CD4-positive, alpha-beta T cell treated with Interleukin-21 for 1 hour (primary cell): ENCODE measurements at places on chromosomes 12 and 14.

GRCh38 chr14:22184157-22184829 lies 404.7 kb downstream of the DAD1 start:
- DNase-seq: no peak

DNA sequence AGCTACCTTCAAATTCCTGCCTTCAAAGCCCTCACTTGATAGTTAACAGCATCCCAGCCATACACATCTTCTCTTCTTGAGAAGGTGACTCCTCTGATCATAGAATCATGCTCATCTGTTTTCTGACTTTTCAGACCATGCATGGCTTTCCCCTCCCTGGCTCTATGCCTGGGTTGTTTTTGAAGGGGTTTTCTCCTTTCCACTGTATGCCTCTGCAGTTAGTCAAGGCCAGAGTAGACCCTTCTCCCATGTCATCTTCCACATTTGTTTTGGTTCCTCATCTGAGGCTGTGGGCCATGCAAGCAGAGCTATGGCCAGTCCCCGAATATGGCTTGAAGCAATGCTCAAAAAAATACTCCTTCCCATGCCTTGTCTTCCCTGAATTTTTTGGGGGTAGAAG lies 14.3 kb upstream of the MCRS1 start:
- no peak for DNase-seq

GRCh38 chr12:31899109-31899508 lies 60.1 kb upstream of the RESF1 start:
- DNase-seq: no peak

GRCh38 chr14:30582376-30582775 lies 23.4 kb downstream of the G2E3 start:
- no peak for DNase-seq

GRCh38 chr12:23127701-23128100 lies 502.7 kb downstream of the ETNK1 start:
- DNase-seq: no peak

GRCh38 chr14:67926821-67927220 lies 107.2 kb downstream of the RAD51B start:
- DNase-seq: no peak

DNA sequence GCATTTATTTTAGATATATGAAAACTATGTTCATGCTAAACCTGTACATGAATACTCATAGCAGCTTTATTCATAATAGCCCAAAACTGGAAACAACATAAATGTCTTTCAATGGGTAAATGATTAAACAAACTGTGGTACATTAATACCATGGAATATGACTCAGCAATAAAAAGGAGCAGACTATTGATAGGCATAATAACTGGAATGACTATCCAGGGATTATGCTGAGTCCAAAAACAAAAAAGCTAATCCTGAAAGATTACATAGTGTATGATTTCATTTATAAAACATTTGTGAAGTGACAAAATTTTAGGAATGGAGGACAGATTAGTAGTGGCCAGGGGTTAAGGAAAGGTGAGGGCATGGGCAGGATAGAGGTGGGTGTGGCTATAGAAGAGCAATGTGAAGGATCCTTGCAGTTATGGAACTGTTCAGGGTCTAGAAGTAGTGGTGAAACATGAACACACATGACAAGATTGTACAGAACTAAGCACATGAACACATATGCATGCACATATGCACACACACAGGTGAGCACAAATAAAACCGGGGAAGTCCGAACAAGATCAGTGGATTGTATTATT lies 61.1 kb upstream of the CDKN3 start:
- no peak for DNase-seq

DNA sequence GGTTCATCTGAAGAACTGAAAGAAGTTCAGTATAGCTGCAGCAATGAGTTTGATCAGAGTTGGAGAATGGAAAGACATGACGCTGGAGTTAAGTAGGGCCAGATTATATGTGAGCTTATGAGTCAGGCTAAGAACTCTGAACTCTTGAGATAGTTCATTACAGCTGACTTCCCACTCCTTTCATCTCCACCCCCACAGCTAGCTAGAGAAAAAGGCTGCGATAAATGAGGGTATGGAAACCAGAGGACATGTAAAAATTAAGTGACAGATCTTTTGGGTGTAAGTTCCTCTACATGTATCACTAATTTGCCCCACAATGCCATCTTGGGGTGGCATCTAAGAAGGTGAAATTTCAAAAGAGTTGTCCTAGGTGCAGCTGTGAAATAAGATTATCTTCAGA lies 28.6 kb downstream of the PYM1 start:
- no peak for DNase-seq

GRCh38 chr14:61213191-61213621 lies 67.9 kb downstream of the TMEM30B start:
- DNase-seq: no peak

DNA sequence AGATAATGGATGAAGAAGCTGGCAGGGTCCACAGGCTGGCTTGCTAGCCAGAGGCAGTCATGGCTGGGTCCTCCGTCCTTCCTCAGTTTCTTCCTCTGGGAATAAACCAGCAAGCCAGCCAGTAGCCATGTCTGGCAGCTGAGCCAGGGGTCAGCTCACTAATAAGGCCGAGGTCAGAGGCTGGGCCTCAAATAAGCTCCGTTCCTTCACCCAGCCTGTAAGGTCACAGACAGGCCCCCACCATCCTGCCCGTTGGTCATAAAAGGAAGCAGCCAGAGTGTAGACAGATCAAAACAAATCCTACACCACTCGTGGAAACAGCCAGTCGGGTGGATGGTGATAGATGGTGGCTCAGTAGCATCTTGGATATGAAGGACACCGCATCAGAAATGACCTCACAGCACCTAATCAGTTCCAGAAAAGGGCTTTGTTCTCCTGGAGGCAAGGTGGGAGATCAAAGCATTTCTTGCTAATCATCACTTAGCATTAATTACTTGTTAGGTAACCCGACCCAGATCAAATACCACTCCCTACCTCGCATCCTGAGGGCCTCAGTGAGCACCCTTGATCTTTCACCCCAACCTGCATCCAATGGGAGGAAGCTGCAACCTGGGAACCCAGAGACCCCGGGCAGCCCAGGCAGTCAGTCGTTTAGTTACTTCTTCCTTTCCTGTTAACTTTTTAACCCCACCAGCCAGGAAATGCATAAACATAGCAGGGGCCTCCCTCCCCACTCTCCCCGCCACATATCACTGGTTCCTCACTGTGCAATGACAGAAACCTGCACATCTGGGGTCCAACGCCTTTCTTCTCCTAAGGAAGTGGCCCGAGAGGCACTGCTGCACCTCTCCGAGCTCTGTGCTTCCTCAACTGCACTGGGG lies 90.2 kb downstream of the KDM2B start:
- DNase-seq: no peak

GRCh38 chr14:32352631-32353030 lies 23.5 kb downstream of the AKAP6 start:
- no peak for DNase-seq

GRCh38 chr14:32005628-32006027 lies 71.5 kb upstream of the ARHGAP5 start:
- DNase-seq: no peak

GRCh38 chr14:105201925-105202513 lies 20.9 kb upstream of the NUDT14 start:
- peak; percentile 30 for DNase-seq

GRCh38 chr12:103986829-103987228 lies 21.2 kb downstream of the TDG start:
- no peak for DNase-seq

- DNase-seq: no peak
Observed at GRCh38 chr12:51085757-51086156, 2.4 kb upstream of the CSRNP2 start.

- DNase-seq: no peak
Observed at GRCh38 chr12:2722806-2723205, 72.0 kb upstream of the FKBP4 start.

DNA sequence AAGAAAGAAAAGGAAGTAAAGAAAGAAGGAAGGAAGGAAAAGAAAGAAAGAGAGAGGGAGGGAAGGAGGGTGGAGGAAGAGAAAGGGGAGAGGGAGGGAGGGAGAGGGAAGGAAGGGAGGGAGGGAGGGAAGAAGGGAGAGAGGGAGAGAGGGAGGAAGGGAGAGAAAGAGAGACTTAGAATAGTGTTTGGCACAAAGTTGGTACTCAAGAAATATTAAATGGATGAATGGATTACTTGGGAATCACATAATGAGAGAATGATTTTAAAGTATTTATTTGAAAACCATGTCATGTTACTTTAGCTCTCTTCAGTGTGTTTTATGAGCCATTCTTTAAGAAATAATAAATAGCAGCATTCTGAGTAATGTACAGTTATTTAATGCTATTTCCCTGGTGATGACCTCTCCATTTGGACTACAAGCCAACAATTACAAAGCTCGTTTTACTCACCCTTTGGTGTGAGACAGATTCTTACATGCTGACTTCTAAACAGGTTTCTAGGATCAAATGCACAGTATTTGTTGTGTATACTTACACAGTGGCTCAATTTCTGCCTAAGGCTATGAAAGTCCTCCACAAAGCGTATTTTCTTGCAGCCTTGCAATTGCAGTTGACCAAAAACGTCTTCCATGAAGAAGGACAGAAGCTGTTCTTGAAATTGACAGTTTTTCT lies 861 bp downstream of the IL26 start:
- no peak for DNase-seq

- no peak for DNase-seq
Observed at GRCh38 chr12:80441921-80442320, 2.1 kb upstream of the PTPRQ start.

DNA sequence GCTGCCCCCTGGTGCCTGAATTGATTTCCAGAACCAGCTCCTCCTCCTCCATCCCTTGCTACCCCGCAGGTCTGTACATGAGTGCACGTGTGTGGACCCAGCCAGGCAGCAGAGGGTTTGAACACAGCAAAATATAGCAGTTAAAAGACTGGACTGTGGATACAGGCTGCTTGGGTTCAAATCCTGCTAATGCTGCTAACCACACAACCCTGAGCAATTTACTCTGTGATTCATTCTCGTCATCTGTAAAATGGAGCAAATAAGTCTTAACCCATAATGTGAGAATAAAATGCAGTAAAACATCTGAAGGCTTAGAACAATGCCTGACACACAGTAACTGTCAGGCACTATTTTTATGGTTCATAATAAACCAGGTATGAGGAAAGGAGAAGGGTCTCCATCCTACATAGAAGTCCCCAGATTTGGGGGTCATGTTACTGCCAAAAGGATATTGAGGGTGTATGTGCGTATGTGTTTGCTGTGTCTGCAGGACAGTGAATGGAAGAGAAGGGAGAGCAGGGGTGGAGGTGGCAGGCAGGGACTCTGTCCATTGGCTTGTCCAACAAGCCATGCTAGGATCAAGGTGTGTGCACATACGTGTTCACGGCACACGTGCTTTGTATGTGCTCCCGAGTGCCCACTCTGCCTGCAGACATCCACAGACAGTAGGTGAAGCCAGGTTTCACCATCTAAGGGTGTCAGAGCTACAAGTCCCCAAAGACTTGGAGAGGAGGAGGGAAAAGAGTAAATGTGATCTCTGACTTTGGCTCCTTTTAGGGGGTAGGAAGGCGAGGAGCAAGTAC lies 1.5 kb upstream of the STAT6 start:
- DNase-seq: no peak

GRCh38 chr14:67577909-67578749 lies 21.9 kb downstream of the PIGH start:
- DNase-seq: no peak

- no peak for DNase-seq
Observed at GRCh38 chr12:124722878-124723277, 140.8 kb downstream of the SCARB1 start.

- no peak for DNase-seq
Observed at GRCh38 chr12:39352471-39353017, 90.4 kb downstream of the KIF21A start.

- DNase-seq: no peak
Observed at GRCh38 chr12:3792623-3793288, 39.8 kb upstream of the CRACR2A start.

GRCh38 chr14:33369041-33369440 lies 430.4 kb downstream of the NPAS3 start:
- DNase-seq: no peak

DNA sequence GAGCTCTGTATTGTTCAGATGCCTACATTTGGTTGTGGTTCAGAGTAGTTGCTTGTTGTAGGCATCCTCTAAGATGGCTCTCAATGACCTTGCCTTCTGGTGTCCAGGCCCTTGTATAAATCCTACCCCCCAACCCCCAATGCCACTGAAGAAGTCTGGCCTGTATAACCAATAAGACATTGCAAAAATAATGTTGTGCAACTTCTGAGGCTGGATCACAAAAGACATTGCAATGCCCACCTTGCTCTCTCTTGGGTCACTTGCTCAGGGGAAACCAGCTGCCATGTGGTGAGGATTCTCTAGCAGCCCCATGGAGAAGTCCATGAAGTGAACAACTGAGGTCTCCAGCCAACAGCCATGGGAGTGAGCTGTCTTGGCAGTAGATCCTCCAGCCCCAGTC lies 234.0 kb upstream of the TBX3 start:
- no peak for DNase-seq

- no peak for DNase-seq
Observed at GRCh38 chr12:3160081-3160480, 82.9 kb downstream of the TSPAN9 start.

DNA sequence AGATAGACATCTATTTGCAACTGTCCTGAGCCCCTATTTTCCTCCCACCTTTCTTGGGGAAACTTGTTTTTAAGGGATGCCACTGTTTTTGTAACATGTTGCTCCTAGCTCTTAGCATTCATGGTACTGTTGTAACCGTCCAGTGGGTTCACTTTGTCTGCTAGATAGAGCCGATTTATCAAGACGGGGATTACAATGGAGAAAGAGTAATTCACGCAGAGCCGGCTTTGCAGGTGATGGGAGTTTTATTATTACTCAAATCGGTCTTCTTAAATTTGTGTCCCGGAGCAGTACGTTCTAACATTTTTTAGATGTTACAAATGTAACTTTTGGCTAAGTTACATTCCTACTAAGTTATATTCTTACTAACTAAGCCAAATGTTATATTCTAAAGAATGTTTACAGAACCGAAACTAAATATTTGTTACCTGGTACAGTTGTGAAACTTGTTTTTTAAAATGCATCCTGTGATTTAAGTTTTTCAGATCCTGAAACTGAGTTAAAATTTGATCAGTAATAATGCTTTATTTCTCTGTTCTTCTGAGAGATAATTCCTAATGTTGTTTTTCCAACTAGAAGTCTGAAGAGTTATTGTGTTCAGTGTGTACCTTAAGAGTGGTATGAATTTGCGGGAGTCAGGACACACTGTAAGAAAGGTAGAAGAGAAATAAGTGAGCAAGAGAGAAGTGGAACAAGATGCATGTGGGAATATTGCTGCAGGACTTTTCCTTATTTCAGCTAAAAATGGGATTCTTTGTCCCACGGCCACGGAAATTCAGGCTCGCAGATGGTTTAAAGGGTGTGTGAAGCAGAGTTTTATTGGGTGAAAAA lies 20.6 kb upstream of the CLEC2D start:
- no peak for DNase-seq

GRCh38 chr14:68726093-68726695 lies 66.7 kb downstream of the ZFP36L1 start:
- no peak for DNase-seq

- DNase-seq: no peak
Observed at GRCh38 chr12:21891751-21892217, 49.4 kb downstream of the ABCC9 start.

GRCh38 chr12:116366824-116367223 lies 89.3 kb upstream of the MED13L start:
- DNase-seq: no peak
